ENCODE measurements at places on chromosomes 4 and X.
A peak's percentile ranks its signal among the peaks of the same experiment; 100 is the strongest.

DNA sequence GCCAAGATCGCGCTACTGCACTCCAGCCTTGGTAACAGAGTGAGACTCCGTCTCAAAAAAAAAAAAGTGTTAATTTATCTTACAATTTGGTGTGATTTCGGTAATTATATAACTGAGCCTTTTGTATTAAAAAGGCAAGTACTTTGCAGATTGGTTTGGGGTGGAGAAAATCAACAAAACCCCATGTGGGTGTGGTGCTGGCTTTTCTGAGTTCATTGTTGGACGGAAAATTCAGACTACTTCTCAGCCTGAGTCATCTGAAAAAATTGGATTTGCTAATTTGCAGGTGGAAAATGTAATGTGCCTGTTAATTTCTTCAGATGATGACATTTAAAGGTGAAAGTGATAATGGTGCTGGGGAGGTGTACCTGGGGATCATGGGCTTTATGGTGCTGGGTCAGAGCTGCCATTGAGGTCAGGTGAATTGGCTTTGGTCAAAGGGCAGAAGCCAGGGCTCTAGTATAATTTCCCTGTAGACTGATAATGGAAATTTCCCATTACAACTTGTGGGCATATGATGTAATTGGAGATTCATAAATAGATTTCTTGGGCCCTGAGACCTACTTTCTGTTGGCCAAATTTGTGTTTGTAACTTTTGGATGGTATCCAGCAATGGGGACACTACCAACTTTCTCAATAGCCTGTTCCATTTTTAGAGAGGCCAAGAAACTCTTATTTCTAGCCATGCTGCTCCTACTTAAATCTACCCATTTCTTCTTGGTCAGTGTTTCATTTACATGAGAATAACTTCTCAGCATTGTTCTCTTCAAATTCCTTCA lies 74.3 kb upstream of the TEX13D start:
- DNase-seq = no peak

DNA sequence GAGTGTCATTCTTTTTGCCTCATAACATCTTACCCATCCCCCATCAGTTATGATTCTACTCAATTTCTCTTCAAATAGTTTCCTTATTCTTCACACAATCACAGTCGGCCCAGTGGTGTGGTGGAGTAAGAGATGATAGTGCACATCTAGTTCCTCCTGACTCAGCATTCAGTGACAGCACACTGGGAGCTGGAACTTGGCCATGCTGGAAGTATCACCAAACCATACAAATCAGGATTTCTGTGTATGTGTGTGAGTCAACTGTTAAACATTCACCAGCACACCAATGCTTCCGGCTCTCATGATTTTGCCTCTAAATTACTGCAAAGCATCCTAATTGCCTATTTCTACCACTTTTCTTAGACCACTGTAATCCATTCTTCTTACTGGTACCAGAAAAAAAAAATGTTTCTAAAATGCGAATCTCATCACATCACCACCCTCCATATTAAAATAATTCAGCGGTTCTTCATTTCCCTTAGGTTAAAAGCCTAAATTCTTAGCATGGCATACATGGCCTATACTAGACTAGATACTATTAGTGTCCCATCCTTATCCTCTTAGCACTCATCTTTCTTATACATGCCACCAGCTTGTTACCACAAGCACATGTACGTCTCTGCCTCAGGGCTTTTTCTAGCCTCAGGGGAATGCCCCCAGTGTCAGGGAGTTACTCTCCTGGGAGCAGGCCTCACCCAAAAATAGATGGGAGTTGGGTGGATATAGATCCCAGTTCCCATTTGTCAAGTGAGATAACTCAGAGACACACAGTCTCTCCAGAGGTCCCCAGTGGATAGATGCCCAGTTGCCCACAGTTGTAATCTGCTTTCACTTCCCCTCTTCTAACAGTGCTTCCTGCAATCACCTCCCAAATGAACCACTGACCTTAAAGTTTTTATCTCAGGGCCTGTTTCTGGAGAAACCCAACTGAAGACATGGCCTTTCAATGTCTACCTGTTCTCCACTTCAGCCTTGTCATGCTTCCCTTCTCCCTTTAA lies 49.2 kb upstream of the DDX53 start:
- DNase-seq = peak; percentile 25

DNA sequence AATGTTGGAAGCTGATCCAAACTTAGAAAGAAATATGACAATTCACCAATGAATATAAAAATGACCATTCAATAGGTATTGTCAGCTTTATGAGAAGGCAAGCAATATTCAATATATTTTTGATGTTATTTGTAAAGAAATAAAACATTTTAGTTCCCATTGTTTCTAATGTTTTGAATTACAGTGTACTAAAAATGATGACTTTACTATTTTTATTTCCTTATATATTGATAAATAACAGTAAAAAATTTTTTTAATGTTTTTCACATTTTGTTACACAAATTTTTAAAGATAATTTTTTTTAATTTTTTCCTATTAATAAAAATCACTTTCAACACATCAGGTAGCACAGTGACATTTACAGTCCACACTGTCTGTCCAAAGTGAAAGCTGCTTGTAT lies 565.5 kb upstream of the FAM241A start:
- DNase-seq = no peak

DNA sequence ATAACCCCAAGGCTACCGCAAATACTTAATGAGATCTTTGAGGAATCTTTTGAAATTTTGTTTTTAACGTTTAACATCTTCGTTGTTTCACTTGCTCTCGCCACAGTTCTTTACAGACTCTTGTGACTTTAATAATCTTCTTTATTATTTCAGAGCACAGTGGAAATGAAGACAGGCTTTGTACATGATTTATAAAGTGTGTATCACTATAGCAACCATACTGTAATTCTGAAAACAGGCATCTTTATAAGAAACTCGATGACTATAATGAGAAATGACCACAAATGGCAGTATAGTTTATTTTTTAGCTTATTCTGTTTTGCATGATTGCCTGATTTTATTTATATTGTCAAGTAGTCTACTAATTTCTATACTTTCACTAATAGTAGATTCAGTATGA lies 224.4 kb upstream of the GALNTL6 start:
- no peak for DNase-seq

- DNase-seq = no peak
Observed at GRCh38 chr4:2619459-2619858, 83.0 kb downstream of the FAM193A start.

GRCh38 chrX:63927848-63928247 lies 142.8 kb upstream of the ARHGEF9 start:
- DNase-seq = no peak

DNA sequence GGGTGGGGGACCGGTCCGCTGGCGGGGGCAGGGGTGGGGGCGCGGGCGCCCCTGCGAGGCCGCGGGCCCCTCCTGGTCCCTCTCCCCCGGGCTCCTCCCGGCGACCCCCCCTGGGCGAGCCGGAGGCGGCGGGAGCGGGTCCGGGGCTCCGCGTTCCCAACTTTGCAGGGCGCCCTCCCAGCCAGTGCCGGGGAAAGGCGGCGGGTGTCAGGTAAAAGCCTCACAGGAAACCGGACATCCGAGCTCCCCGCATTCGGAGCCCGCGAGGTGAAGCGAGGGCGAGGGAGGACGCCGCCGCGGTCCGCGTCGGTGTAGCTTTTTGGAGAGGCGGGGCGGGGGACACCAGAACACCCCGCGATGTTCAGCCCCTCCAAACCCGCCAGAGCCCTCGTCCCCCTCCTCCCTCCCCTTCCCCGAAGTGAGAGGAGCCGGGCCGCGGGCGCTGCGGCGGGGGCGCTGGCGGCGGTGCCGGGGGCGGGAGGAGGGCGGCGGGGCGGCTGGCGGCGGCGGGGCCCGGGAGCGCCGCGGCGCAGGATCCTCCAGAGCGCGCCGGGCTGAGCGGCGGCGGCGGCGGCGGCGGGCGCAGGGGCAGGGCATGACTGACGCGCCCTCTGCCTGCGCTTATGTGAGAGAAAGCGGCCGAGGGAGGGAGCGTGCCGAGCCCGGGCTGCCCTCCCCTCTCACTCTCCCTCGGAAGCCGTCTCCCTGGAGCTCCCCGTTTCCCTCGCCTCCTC lies at the start of gene VEGFC:
TSS of gene VEGFC (minus strand) at position 597 of the 734 bp plus-strand sequence. CDS start 611 bp downstream, outside the sequence.
- peak; percentile 22 for DNase-seq

DNA sequence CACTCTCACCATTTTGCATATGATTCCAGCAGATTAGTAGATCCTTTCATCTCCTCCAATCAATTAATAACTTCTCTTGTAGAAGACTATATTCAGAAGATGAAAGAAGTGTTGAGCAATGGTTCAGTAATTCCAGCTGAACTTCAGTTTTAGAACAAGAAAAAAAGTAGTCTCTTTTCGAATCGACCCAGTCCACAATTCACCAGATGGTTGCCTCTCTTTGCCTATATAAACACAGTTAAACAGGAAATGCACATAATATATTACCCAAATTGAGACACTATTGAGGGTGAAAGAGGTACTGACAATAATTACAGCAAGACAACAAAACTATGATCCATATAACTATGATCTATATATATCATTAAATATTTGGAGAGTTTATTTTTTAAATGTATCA lies 16.8 kb upstream of the FAM241A start:
- no peak for DNase-seq

DNA sequence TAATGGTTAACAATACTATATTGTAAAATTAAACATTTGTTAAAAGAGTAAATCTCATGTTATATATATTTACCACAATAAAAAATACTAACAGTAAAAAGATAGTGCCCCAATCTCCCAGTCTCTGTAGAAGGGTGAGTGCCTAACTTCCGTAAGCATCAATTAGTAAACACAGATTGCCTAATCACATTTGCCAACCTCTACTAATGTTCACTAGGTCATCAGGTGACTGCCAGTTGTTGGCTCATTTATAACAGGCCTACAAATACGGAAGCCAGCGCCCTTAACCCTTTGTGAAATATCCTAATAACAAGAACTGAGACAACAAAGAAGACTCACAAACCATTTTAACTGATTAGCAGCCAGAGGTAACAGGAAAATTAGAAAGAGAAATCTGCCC lies 345.1 kb downstream of the INPP4B start:
- no peak for DNase-seq

GRCh38 chrX:39063037-39063436 lies 261.8 kb downstream of the MID1IP1 start:
- DNase-seq = peak; percentile 65

DNA sequence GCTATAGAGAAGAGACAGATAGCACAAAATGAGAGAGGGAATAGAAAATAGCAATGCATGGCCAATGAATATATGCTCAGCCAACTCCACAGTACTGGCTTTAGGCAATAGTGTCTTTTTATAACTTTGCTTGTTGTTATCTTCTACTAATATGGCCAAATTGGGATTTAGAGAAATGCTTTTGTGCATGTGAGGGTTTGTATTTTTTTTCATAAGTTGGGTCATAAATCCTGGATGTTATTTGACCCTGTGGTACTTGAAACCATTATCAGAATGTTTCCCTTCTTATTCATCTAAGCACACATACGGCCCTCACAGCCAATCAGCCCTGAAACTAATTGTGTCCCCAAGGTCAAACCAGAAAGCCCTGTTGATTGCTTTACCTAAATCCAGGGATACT lies 35.2 kb upstream of the LPAR4 start:
- DNase-seq = no peak

DNA sequence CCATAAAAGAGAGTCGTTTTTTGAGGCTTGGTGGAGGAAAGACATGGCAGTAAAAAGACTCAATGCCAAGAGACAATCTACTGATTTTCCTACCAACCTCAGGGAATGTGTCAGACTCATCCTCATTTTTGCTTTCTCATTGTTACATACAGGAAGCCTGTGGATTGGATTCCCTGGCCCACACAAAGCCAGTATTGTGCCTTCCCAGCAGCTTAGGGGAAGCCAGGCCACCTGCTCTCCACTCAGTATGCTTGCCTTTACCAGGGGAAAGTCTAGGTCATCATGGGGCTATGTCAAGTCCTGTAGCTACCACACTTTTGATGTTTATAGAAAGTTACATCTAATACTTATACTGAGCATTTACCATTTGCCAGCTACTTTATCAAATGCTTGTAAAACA lies 11.0 kb downstream of the BMX start:
- DNase-seq = no peak

All from pancreas (tissue), 10 donors.